CD4-positive, alpha-beta T cell treated with Interferon alpha-2 for 1 hour (primary cell): ENCODE measurements at places on chromosomes 5 and 9.
A peak's percentile ranks its signal among the peaks of the same experiment; 100 is the strongest.

DNA sequence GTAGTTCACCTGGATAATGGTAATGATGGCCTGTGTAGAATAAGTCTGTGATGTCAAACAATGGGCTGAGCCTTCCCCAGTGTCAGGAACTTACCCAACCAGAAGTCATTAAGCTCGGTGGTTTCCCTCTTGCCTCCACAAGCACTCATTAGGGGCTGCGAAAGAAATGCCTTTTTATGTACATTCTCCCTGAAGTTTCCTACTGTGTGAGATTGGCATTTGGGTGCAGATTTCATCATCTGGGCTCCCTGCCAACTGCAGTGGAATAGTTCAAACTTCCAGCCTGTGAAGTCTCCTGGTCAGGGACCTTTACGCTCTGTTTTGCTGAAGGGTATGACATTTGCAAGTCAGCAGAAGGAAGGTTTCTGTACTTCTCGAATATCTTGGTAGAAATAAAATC, 41.6 kb upstream of the TMEM215 start:
- no peak for DNase-seq

- peak; percentile 61 for DNase-seq
These were observed 87.9 kb downstream of the MRPS27 start for GRCh38 chr5:72231991-72232703.

DNA sequence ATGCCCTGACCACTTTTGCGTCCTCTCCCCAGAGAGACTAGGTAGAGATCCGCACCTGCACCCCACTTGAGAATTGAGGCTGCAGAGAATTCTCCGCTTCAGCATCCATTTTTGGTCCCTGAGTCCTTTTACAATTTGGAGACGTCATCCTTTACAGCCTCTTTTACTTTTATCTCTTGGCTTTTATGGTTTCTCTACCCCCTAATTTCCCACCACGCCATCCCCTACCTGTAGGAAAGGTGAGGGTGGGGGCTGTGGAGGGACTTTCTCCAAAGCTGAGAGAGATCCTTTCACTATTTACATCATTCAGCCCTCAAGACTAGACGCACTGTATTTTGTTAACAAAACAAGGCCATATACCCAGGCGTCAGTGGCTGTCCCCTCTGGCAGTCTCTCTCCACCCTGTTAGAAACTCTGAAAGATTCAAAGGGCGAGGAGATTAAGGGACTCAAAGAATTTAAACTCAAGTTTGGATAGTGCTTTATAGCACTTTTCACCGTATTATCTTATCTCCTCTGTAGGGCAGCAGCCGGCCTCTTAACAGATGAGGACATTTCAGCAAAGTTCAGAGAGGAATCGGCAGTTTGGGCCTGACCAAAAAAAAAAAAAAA, 1.7 kb downstream of the MSX2 start:
- no peak for DNase-seq

DNA sequence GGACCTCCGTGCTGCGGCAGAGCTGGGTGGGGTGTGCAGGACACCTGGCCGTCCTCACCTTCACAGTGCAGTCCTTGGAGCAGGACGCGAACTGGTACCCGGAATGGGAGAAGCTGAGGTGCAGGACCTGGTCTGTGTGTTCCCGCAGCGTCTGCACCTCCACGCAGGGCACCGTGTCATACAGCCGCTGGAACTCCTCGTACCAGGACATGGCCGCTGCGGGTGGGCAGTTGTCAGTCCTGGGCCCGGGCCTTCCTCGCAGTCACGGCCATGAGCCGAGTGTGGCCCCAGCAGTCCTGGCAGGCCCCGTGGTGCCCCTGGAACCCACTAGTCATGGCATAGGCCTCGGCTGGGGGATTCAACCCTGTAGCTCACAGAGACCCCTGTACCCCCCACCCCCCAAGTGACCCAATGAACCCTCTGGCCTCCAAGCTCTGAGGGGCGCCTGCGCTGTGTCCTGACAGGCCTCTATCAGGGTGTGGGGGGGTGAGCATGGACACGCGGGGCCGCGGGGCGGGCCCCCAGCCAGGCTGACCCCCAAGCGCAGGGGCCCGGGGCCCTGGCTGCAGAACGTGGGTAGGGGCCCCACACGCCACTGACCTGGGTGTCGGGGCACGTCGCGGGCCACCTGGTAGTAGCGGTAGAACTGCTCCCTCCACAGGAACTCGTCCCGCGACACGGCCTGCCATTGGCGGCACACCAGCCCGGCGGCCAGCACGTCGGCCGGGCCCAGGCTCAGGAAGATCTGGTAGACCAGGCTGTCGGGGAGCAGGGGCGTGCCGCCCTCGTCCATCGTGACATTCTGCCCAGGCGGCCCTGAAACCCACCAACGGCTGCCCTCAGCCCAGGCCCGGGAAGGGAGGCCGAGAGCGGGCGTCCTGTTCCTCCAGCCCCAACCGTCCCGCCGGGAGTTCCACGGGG, 987 bp downstream of the FBXW5 start:
- DNase-seq: no peak

DNA sequence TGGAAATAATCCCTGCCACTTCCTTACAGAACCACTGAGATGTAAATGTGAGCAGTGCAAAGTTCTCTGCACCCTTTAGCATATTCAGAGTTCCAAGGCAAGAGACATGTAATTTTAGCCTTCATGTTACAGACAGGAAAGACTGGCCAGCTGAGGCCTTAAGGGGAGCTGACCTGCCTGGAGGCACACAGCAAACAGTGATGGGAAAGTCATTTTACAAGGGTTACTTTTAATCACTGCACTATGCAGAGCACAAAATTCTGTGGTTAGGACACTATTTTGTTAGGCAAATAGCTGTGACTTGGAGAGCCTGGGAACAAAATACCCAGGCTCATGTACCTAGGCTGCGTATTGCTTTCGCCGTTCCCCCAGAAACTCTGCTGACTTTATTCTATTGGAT, 30.2 kb upstream of the TNIP1 start:
- no peak for DNase-seq

- DNase-seq: no peak
These were observed 31.3 kb downstream of the NDST1 start for GRCh38 chr5:150539206-150539605.

DNA sequence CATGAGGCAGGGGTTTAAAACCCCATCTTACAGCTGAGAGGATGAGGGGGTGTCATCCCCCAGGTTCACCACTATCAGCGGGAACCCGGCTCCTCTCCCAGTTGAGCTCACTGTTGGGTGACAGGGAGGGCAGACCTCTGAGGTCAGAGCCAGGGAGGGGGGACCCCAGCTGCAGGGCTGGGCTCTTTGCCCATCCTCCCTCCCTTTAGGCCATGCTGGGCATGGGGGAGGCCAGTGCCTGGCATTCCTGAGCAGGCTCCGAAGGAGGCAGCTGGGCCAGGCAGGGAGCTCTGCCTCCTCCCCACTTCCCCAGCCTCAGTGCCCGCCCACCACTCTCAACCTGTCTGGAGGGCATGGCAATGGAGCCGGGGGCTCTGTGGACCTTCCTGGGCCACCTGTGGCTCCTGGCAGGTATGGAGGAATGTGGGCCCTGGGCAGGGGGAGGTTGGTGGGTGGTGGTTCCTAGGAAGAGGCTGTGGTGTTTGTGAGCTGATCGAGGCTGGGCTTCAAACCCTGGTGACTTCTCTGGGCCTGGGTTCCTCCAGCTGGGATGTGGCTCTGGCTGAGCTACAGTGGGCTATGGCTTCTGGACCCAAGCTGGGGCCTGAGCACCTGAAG, 12.6 kb downstream of the CRB2 start:
- no peak for DNase-seq

- no peak for DNase-seq
These were observed 10.9 kb downstream of the DNLZ start for GRCh38 chr9:136352682-136353081.

DNA sequence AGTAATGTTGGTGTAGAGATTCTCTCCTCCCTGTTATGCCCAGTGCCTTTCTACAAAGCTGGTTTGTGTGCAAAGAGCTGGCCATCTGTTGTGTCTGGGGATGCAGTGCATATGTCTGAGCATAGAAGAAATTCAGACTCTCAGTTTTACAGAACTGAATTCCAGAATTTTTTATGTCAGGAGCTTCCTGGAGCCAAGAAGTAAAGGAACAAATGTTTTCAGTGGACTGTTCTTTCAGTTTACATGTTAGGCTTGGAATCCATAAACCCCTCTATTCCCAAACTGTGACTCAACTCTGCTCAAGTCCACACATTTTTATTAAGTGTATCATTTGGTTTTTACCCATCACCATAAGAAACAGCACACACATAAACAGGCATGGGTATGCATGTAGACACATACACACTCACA, 366.0 kb downstream of the BRINP1 start:
- DNase-seq: no peak

DNA sequence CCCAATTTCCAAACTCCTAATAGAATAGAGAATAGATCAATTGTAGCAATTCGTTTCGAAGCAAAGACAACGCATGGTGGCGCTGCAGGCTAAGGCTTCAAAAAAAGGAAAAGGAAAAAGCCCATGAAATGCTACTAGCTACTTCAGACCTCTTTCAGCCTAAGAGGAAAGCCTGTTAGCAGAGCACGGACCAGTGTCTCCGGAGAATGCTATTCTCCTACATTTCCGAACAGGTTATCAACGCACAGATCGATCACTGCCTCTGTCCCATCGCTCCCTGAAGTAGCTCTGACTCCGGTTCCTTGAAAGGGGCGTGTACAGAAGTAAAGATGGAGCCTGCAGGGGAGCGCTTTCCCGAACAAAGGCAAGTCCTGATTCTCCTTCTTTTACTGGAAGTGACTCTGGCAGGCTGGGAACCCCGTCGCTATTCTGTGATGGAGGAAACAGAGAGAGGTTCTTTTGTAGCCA, at the start of gene PCDHB15:
Gene PCDHB15 (plus strand): TSS at position 146 of the 468 bp plus-strand sequence. CDS start 184 bp downstream, at position 330.
- DNase-seq: peak; percentile 15

DNA sequence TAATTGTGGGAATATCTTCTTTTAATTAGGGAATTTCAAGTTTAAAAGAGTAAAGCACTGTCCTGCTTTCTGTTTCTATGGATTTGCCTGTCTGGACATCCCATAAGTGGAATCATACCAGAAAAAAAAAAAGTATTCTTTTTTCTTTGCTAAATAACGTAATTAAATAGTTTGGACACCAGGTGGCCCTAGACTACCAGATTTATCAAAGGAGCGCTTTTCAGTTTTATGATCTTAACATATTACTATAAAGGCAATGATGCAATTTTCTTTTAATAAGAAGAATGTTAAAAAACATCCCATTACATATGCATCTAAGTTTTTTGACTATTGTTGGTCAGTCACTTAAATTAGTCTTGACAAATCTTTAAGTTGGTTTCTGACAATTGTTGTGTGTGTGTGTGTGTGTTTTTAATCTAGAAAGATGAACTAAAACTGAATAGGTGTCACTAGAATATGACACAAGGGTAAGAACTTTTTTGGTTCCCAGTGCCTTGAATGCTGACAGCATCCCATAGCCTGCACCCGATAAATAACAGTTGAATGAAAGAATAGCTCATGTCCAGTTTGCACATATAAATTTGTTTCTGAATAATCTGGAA, 49.5 kb downstream of the C5orf22 start:
- no peak for DNase-seq

GRCh38 chr9:19807182-19807892, 18.5 kb upstream of the SLC24A2 start:
- no peak for DNase-seq

DNA sequence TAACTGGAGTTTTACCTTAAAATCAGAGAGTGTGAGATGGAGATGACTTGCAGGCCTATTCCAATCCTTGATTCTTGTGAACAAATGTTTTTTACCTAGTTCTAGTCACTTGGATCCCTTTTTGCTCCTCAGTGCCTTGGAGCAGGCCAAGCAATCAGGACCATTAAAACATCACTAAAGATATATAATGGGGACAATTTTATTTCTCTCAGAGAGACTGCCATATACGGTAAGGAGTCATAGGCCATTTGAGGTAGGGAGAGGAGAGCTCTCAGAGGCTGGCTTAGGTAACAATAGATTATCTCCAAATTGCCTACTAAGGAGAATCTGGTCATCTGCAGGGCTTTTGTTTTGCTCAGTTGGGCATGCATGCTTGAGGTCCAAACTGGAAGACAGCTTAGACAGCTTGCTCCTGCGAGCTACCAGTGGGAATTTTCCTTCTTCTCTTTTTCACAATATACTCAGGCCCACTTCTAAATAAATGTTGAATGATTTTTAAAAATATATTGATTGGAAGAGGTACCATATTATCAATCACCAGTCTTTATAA, 44.0 kb downstream of the FREM1 start:
- DNase-seq: no peak

- no peak for DNase-seq
These were observed 32.8 kb upstream of the UBAC1 start for GRCh38 chr9:135993765-135994500.

DNA sequence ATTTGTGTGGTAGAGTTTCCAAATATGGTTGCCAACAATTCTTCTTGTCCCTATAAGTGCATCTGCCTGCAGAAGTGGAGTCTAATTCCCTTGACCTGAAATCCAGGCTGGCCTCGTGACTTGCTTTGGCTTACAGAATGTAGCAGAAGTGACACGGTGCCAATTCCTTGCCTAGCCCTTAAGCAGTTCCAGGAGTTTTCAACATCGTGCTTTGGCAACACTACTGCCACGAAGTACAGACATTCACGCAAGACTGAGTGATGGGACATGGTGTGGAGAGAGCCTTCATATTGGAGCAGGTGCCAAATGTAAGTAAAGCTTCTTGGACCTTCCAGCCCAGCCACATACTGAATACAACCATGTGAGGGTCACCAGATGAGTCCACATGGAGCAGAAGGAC, 92.9 kb upstream of the NEK6 start:
- no peak for DNase-seq

- no peak for DNase-seq
These were observed 208.2 kb downstream of the SLCO4C1 start for GRCh38 chr5:102087906-102088305.

DNA sequence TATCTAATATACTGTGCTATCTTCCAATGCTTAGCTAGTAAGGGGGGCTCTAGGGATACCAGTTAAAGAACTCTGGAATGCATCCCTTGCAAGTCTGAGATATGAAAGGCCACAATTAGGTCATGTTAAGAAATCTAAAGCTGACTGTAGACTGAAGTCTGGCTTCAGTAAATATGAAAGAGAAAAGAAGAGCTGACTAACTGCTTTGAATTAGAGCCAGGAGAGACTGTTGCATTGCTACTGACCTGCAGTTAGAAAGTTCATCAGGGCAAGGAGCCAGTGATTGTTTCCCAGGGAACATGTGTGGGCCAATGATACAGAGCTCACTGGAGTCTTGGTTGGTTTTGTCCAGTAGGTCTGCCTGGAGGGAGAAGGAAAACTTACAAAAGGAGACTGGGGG, 472.1 kb upstream of the TNC start:
- no peak for DNase-seq

GRCh38 chr9:113817171-113817570, 58.9 kb upstream of the ZNF618 start:
- no peak for DNase-seq

- no peak for DNase-seq
These were observed 7.9 kb upstream of the ANKDD1B start for GRCh38 chr5:75603371-75603770.

- DNase-seq: no peak
These were observed 49.8 kb downstream of the ROR2 start for GRCh38 chr9:91900055-91900796.

DNA sequence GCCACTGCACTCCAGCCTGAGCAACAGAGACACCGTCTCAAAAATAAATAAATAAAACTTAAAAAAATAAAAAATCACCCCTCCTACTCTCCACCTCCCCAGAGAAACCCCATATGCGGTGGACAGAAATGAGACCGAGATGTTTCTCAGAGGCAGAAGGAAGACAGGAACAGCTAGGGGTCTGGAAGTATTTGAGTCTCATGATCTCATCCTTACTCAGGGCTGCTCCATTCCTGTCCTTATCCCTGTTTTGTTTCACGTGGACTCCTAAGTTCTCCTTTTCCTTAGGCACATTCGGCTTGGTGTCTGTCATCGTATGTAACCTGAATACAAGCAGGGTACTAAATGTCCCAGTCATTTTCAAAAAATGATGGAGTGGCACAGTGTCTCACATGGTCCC, 76.1 kb downstream of the C9orf50 start:
- no peak for DNase-seq

GRCh38 chr5:14728459-14728938, 64.0 kb downstream of the OTULIN start:
- DNase-seq: no peak
